ENCODE measurements at places on chromosomes 6 and 20.

DNA sequence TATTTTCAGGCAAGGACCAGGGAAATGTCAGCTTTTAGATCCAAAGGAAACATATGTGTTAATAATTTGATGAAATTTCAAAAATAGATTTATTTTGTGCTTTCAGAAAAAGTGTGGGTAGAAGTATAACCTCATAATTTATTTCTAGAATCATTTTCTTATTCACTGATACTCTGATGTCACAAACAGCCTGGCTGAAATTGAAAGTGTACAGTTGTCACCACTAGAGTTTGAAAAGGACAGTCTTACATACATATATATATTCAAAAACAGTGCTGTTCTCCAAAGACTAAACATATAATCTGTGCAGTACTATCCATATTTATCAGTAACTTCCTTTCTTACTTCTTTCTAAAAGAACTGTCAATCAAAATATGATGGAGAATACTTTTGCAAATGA lies 254.4 kb upstream of the KCNQ5 start:
- no peak for DNase-seq

DNA sequence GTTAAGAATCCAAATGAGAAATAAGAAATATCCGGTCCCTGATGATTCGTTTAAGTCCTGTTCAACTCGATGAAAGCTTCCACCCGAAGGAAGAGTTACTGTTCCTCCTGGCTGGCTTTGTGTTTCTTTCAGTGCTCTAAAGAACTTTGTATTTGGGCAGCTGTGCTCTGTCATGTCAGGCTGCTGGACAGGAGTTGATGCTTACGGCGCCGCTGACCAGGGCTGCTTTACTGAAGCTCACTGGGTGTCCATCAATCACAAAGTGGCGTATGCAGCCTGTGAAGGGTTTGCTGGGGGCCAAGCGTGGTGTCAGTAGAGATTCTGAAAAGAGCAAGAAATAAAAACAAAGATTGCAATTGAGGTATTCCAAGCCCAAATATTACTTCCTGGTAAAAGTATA lies 21.9 kb downstream of the FAM229B start:
- DNase-seq = no peak

DNA sequence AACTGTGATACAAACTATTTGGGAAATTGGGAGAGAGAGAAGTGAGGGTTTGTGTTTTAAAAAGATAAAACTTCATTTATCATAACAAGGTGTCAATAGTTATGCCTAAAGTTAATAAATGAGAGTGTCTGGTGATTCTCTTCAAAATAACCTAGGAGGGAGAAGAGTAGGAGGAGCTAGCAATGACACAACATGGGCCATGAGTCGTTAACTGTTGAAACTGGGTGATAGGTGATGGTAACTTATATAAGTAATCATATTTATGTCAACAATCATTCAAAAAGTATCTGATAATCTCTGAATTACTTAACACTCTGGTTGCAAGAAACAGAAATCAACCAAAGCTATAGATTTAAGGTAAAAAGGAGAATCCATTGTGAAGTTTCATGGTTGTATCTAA lies 46.8 kb upstream of the INSM1 start:
- DNase-seq = no peak

- DNase-seq = peak; percentile 61
Observed at GRCh38 chr6:39347906-39348585, 25.5 kb upstream of the KCNK16 start.

GRCh38 chr6:157755746-157756411 lies 67.2 kb upstream of the SNX9 start:
- DNase-seq = no peak

- DNase-seq = no peak
Observed at GRCh38 chr6:37977715-37978114, 158.2 kb downstream of the ZFAND3 start.

All from GDM1 (cell line).